ENCODE measurements at places on chromosomes 5 and 9.

DNA sequence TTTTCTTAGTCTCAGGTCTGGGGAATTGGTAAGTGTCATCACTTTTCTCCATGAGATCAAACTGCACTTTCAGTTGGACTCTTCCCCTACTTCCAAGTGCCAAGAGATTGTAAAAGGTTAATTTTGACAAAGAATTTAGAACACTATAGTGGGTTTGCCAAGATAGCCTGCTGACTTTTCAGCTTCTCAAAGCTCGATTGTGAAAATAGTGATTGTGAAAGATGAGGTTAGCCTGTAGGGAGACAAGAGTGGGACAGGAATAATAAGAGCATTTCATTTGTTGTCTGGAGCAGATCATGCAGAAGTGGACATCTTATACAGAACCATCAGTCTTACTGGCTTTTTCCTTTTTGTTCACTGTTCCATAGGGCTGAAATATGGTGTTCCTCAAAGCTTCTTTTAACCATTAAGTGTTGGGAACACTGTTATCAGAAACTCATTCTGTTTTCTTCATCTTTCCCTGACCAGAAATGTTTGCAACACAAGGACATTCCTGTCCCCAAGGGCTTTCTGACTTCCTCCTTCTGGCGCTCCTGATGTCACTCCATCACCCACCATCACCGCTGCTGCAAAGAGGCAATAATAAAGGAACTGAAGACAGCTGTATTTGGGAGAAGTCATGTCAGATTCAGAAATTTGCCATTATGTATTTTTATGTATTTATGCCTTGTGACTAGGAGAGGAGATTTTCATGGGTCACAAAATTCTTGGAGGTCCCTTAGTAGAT is 11.6 kb upstream of the SPTAN1 start:
- DNase-seq: no peak

DNA sequence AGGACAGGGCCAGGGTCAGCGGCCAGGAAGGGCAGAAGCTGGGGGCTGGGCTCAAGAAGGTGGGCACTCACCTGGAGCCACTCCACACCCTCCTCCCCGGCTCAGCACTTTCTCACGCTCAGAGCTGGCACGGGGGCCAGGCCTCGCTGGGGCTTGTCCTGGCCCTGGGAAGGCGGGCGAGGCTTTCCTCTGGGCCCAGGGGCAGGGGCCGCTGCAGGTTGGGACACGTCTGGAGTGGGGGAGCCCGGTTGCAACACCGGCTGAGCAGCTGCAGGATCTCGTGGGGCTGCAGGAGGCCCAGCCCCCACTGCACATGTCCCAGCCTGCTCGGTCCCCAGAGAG is 38.9 kb upstream of the EGFL7 start:
- no peak for DNase-seq

GRCh38 chr9:115989831-115990230 is 163.8 kb upstream of the PAPPA start:
- DNase-seq: no peak

GRCh38 chr9:109176386-109176785 is 9.3 kb upstream of the FRRS1L start:
- no peak for DNase-seq

GRCh38 chr5:56910210-56910965 is 992 bp downstream of the SETD9 start:
- DNase-seq: no peak

GRCh38 chr5:144028058-144028457 is 142.4 kb downstream of the YIPF5 start:
- no peak for DNase-seq

GRCh38 chr9:13110766-13111417 is 168.6 kb downstream of the MPDZ start:
- no peak for DNase-seq

- no peak for DNase-seq
Observed at GRCh38 chr9:77212801-77213200, 35.5 kb downstream of the VPS13A start.

DNA sequence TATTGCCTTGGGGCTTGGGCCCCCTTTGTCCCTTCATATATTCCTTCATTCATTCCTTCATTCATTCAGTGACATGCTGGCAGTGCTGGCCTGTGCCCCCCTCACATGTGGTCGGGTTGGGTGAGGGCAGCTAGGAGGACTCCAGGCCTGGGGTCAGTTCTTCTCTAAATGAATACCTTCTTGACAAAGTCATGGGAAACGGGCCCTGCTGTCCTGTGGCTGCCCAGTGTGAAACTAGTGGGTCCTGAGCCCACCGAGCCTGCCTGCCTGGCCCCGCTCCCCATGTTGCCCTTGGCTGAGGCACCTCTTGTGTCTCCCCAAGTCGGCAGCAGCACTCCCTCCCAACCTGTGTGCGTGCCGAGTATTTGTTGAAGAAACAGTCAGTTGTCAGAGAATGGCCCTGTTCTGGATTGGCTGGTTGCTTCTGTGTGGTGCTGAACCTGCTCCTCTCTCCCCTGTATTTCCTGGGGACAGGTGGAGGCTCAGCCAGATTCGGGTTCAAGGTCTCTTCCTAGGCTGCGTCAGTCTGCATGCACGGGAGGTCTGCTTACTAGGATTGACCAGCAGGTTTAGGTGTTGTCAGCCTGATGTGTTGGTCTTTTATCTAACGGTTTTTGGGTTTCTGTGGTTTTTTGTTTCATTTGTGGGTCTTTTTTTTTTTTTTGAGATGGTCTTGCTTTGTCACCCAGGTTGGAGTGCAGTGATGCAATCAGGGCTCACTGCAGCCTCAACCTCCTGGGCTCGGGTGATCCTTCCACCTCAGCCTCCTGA is 3.0 kb upstream of the CEL start:
- no peak for DNase-seq

- DNase-seq: no peak
Observed at GRCh38 chr5:128579639-128580038, 41.6 kb upstream of the FBN2 start.

DNA sequence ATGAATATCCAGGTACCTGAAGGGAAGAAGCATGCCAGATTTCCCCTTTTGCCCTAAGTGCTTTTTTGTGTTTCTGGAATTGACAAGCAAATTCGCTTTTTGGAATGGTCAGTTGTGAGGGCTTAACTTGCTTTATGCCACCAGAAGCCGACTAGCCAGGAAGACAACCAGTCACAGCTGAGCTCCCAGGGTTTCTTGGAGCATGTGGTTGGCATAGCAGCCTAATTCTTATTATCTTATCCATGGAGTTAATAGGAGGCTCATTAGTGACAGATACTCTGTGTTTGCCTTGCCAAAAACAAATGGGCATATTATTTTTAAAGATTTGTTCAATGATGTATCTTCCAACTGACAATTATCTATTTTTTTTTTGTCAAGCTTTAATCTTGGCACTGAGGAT is 500.7 kb downstream of the PTPRD start:
- no peak for DNase-seq

- no peak for DNase-seq
Observed at GRCh38 chr9:75085640-75086039, 2.3 kb downstream of the NMRK1 start.

DNA sequence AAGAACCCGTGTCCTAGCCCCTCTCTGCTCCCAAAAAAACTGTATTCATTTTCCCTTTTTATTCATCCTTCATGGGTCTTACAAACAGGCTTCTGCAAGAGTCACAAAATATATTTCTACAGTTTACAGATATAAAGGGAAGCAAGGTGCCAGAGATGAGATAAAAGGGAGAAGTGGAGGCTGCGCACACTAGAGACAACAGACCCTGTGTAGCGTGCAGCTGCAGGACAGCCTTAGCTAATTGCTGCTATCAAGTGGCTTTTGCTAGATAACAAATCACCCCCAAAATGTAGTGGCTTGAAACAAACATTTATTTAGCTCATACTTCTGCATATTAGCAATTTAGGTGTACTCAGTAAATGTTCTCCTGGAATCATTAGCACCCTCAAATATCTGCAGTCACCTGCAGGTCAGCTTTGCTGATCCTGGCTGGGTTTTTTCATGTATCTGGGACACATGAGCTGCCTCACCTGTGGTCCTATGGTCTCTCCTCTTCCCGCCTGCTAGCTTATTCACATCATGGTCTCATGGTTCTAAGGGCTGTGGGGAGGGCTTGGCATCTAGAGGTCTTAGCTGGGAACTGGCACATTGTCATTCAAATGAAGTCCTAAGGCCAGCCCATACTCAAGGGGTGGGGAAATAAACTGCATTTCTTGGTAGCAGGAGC is 29.4 kb downstream of the ARHGEF37 start:
- no peak for DNase-seq

DNA sequence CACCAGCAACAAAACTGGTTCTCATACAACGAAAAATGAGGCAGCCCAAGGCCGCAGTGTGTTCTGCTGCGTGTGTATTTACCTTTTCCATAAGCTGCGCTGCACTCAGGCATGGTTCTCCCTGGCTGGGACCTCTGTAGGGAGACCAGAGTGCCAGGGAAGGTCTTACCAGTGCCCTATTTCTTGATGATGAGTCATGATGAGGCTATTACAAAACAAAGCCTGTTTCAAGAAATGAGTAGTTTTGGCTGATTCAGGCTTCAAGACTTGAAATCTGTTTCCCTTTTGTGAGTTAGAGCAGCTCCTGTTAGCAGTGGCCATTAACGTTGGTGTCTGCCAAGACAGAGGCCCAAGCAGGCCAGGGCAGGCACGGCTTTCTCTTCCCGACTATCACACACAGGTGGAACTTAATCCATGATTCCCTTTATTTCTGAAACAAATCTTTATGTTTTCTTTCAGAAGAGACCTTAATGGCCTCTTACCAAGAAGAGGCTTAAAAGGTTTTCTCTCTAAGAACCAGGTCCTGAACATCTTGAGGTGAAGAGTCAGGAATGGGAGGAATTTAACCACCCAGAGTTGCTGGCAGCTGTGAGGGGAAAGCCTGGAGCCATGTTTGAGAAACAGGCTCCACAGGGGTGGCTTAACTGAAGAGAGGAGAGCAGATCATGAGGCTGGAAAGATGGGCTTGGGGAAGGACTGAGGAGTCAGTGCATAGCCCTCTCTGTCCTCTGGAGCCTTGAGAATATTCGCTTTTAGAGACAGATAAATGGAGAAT is 41.4 kb upstream of the TIFAB start:
- DNase-seq: no peak

GRCh38 chr5:146165460-146165859 is 17.0 kb downstream of the LARS1 start:
- DNase-seq: no peak

DNA sequence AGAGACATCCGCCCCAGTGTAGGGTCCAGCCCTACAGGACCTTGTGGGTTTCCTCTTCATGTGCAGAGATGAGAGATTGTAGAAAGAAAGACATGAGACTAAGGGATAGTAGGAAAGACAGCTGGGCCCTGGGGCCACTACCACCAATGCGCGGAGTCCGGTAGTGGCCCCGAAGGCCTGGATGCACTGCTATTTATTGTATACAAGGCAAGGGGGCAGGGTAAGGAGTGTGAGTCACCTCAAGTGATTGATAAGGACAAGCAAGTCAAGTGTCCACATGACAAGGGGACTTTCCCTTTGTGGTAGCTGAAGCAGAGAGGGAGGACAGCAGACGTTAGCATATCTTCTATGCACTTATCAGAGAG is 6.2 kb upstream of the TMEM141 start:
- no peak for DNase-seq

GRCh38 chr5:130616161-130616560 is 548.9 kb downstream of the HINT1 start:
- DNase-seq: no peak

DNA sequence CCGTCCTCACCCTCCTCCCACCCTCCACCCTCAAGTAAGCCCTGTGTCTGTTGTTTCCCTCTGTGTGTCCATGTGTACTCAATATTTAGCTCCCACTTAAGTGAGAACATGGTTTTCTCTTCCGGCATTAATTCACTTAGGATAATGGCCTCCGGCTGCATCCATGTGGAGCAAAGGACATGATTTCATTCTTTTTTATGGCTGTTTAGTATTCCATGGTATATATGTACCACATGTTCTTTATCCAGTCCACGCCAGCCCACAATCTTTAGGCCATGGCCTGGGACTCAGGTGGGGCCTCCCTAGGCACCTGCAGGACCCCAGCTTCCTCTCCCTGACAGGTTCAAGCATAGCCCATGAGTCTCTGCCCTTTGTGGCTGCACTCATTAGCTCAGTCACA is 22.9 kb downstream of the UNC5A start:
- no peak for DNase-seq

DNA sequence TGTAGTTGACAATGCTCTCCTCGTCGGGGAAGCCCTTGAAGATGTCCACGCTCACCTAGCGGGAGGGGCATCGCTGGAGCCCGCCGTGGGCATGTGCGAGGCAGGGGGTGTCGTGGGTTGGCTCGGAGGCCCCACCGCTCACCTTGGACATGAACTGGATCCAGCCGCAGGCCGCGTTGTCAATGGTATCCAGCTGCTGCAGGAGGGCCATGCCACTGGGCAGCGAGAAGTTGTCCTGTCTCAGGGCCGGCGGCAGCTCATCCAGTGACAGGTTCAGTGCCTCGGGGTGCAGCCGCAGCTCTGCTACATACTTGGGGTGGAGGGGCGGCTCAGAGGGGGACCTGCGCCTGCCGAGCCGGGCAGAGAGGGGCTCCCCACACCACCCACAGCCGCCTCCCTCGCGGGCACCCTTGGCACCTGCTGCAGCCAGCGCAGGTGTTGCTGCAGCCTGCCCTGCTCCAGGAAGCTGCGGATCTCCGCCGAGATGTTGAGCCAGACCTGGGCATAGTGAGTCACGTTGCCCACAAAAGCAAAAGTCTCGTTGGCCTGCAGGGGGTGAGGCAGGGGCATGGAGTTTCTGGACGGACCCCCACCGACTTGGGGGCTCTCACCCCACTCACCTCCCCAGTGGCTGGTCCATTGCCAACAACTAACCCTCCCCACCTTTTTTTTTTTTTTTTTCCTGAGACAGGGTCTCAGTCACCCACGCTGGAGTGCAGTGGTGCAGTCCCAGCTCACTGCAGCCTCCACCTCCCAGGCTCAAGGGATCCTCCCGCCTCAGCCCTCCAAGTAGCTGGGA is 9.1 kb downstream of the ABCA2 start:
- DNase-seq: no peak

GRCh38 chr9:113219186-113219936 is 1.7 kb downstream of the FKBP15 start:
- no peak for DNase-seq

- no peak for DNase-seq
Observed at GRCh38 chr5:136037001-136037705, 8.4 kb downstream of the TGFBI start.

- DNase-seq: no peak
Observed at GRCh38 chr5:156328161-156328560, 1.2 kb downstream of the SGCD start.

DNA sequence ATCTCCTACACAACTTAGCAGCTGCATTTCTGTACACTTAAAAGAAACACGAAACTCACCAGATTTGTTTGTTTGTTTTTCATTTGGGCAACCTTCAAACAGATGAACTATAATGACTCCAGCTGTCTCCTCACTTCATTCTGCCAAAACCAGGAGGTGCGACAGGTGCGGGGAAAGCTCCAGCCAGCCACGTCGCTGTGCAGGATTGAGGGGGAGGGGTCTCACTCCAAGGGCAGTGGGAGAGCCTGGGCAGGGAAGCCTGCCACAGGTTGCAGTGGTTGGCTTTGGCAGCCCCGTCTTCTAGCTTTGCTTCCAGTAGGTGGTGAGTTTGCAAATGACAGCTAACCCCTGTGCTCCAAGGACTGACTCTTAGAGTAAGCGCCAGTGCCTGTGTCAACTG is 215.8 kb downstream of the CEMIP2 start:
- DNase-seq: no peak

GRCh38 chr9:75105019-75105540 is 16.8 kb downstream of the OSTF1 start:
- DNase-seq: peak; percentile 19

GRCh38 chr5:80230269-80230992 is 25.4 kb downstream of the SERINC5 start:
- DNase-seq: no peak

- DNase-seq: no peak
Observed at GRCh38 chr5:130601-131131, 38.7 kb downstream of the PLEKHG4B start.

All from CD4-positive, alpha-beta T cell (primary cell).